ENCODE measurements at places on chromosomes 12 and 14.
A peak's percentile ranks its signal among the peaks of the same experiment; 100 is the strongest.

GRCh38 chr14:78469947-78470346 is 299.8 kb downstream of the NRXN3 start:
- DNase-seq = no peak

DNA sequence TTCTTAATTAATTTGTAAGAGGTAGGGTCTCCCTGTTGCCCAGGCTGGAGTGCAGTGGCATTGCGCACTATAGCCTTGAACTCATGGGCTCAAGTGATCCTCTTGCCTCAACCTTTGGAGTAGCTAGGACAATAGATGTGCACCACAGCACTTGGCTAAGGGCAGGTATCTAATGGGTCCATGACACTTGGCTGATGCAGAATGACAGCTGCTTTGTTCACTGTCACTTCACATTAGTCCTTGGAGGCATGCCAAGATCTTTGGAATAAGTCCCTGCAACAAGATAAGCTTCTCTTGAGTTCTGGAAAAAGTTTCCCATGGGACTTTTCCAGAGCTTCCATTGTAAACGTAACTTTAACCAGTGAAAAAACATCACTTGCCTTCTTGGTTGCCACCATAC is 23.4 kb downstream of the COQ6 start:
- DNase-seq = no peak

DNA sequence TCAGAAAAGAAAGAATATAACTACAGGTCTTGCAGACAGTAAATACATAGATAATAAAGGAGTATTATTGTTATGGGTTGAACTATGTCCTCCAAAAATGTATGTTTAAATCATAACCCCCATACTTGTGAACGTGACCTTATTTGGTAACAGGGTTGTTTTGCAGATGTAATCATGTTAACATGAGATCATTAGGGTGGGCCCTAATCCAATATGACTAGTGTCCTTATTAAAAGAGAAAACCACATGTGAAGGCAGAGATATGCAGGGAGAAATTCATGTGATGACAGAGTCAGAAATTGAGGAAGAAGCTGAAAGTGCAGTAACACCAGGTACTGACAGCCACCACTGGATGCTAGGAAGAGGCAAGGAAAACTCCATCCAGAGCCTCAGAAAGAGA is 29.0 kb downstream of the MAGOHB start:
- peak; percentile 4 for DNase-seq

DNA sequence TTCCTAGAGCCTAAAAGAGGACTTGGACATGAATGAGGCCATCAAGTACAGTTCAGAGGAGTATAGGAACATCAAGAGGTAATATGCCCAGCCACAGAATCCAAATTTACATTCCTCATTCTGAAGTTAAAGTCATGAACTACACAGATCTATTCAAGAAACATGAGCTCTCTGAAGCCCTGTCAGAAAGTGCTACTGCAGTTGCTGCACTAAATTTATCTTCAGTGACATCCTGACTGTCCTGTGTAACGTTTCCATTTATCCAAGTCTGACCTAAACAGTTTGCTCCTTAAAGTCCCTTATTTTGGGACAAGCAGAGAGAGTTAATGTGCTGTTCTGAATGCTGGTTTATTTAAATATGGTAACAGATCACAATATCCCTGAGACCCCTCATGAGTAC is 28.2 kb downstream of the NEK9 start:
- no peak for DNase-seq

GRCh38 chr12:53506450-53506785 is 866 bp downstream of the NPFF start:
- DNase-seq = no peak

DNA sequence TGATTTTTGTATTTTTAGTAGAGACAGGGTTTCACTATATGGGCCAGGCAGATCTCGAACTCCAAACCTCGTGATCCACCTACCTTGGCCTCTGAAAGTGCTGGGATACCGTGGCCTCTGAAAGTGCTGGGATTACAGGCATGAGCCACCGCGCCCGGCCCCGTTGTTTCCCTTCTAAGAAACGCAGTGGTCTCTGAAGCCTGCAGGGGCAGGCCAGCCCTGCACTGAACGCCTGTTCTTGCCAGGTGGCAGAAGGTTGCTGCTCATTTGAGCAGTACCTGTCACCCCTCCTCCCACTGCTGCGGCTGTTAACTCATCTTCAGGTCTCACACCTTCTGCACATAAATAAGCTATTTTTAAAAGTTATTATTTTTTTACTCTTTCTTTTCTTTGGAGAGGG is 24.3 kb downstream of the GPRC5A start:
- DNase-seq = no peak

DNA sequence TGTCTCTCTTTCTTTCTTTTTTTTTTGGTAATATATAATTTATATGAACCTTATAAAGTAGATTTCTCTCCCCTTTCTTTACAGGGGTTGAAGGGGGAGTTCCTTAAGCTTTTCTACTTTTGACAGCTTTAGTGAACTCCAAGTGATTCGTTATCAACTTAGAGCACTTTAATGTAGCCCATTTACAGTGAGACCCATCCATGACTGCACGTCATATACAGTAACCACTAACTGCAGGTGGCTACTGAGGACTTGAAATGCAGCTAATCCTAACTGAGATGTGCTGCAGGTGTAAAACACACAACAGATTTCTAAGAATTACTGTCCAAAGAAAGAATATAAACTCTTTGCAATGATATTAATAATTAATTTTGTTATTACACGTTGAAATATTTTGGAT is 582 bp downstream of the LRRIQ1 start:
- no peak for DNase-seq

DNA sequence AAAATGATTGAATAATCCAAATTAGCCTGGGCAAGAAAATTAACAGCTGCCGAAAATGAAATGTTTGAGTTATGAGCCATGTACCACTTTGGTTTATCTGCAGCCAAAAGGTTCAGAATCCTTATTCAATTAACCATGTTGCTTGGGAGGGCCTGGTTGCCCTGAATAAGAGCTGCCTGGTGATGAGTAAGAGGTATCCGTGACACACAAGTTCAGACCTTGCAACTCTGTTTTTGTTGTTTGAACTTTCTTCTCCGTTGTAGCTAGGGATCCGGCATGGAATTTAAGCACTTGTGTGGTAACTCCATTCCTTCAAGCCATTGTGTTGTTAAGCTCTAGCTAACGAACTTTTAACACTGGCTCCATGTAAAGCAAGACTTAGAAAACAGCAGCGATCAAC is 35.7 kb downstream of the FOXA1 start:
- peak; percentile 7 for DNase-seq

DNA sequence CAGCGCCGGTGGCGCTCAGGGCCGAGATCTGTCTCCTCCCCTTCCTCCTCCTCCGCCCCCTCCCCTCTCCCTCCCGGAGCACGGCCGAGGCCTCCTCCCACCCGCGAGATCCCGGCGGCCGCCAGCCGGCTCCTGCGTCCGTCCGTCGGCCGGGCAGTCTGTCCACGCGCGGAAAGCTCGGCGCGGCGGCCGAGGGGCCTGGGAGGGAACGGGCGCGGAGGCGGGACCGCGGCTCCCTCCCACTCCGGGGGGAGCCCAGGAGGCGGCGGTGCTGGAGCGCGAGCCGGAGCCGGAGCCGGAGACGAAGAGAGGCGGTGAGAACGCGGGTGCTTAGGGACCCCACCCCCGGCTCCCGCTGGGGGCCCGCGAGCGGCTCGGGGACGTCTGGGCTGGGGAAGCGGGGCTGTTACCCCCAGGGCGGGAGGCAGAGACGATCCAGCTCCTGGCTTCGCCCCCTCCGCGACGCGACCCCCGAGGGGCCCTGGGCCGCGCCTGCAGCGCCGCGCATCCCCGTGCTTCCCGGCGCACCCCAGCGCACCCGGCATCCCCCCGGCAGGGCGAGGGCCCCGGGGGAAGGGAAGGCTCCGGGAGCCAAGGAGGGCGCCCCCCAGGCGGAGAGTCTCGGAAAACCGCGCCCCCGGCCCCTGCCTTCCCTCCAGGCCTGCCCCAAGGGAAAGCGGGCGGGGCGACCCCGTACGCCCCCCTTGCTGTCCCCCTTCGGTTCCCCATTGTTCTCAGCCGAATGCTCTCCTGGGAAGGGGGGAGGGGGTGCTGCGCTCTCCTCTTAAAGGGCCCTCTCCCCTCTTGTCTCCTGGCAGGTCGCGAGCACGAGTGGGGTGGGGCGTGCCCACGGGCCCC is at the start of gene DTX1:
DTX1 (plus strand) TSS at position 100 of the 858 bp plus-strand sequence. CDS start 1,463 bp downstream, outside the sequence.
- DNase-seq = no peak

- DNase-seq = peak; percentile 91
Observed at GRCh38 chr12:76883151-76883550, 4.3 kb upstream of the CSRP2 start.

- no peak for DNase-seq
Observed at GRCh38 chr14:67360470-67361206, 510 bp downstream of the EIF2S1 start.

GRCh38 chr14:97382616-97383226 is 585.5 kb downstream of the VRK1 start:
- DNase-seq = no peak

DNA sequence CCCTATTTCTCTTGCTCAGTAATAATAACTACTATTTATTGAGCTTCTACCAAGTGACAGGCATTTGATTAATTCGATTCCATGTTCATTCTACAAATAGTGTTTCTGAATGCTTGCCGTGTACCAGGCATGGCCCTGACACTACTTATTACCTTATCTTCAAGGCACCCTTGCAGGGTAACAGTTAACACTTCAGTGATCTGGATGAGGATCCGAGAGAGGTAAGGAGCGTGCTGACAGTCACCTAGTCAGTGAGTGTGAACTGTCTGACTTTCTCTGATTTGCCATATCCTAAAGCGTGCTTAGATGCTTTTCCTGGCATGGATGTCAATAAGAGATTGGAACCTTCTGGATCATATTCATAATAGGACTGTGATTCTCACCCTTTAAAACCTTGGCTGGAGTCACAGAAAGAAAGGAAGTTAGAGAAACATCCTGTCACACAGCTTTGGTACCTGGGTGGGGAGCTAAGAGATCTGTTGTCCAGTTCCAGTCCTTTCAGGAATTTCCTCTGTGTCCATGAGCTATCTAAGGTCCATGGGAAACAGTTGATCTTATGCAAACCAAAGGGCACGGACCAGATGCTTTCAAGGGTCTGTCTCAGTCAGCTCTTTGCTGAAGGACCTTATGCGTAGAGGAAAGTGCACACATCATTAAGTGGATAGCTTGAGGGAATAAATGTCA is 54.8 kb downstream of the PPFIBP1 start:
- no peak for DNase-seq

- no peak for DNase-seq
Observed at GRCh38 chr14:101888182-101888581, 76.2 kb upstream of the DYNC1H1 start.

DNA sequence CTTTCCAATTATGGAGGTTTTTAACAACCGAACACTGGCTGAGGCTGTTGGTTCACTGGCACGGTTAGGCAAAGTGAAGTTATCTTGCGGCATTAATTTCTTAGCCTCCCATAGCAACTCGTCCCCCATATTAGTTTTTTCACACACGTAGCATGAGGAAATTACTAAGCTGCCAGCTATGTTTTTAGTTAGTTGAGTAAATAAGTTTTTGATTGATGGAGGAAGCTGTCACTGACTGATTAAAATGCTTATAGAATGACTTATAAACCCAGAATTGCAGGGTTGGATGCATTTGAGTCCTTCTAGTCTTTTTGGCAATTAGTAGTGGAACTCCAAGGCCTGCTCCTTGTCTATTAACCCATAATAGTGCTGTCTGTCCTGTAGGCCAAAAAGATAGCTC is 97.1 kb downstream of the ALG10 start:
- DNase-seq = no peak

- no peak for DNase-seq
Observed at GRCh38 chr14:85254711-85255110, 275.2 kb upstream of the FLRT2 start.

DNA sequence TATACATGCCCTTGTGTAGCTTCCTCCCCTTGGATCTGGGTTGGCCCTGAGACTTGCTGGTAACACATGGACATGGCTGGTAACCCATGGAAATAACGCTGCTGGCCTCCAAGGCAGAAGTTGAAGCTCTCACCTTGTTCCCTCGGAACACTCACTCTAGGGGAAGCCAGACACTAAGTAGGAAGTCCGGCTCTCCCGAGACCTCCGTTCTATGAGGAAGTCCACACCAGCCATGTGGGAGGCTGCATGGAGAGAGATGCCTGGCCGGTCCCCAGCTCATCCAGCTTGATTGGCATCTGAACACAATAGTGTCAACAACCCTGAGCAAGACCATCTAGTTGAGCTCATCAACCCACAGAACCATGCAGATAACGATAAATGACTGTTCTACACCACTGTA is 39.7 kb upstream of the VRK1 start:
- no peak for DNase-seq

DNA sequence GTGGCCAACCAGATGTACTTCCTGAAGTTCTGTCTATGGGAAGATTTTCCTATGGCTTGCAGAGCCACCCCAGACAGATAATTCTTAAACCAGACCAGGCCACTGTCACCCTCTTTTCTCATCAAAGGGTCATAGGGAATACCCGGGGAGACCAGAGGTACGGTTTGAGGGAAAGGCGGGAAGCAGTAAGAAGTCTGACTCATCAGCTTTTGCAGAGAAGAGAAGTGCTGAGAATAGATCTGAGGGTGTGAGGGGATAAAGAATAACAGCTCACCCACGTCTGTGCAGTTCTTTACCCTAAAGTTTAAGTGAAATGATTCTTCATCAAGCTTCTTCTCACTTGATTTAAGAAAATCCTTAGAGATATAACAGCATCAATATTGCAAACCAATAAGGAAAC is 21.3 kb upstream of the POC1B start:
- no peak for DNase-seq

DNA sequence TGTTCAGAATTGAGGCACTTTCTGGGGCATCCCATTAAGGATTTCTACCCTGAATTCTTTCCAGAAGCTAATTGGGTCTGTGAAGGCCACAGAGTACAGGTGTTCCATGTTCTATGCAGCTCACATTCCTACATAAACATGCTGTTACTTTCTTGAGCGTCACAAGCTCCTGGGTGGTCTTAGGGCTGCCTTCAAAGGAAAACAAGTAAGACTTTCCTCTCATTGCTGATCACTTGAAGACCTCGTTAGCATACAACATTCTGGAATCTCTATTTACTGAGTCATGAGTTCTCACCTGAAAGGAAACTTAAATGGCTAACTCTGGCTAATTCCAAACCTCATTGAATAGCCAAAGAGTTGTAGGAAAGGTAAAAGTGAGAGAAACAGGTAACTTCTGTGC is 63.0 kb upstream of the HMGA2 start:
- DNase-seq = no peak

- no peak for DNase-seq
Observed at GRCh38 chr12:118649765-118650585, 273.6 kb downstream of the SUDS3 start.

DNA sequence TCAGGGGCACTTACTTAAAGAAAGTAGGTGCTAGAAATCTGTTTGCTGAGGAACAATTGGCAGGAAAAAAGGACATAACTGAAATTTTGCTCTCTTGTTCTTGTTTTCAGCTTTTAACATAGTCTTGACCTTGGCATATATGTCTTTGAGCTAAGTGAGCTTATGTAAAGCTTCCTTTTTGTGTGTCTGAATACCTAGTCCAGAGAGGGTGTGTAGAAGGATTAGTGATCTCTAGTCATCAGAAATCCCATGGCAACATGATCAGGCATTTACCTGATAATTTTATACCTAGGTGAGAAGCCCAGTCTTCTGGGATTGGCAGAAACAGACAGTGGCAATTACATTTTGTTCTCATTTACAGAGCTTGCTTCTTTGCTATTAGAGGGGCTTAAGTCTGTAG is 166.1 kb downstream of the SNAPC1 start:
- no peak for DNase-seq

Data from EH (cell line).